H4 (cell line): ENCODE measurements at places on chromosomes 5 and 9. TPM values are rescaled to one million over a fixed set of nuclear protein-coding genes. Genes with fewer than 3 reads are reported as not detected.
A peak's percentile ranks its signal among the peaks of the same experiment; 100 is the strongest.

GRCh38 chr9:83572524-83572923 lies 34.3 kb upstream of the FRMD3 start:
- peak; percentile 65 for DNase-seq

- no peak for DNase-seq
Measured at GRCh38 chr5:71456362-71456743, 902 bp downstream of the BDP1 start.

The CCDC69 gene
- total RNA-seq: 4.9 and 7.2 TPM in 2 replicates

DNA sequence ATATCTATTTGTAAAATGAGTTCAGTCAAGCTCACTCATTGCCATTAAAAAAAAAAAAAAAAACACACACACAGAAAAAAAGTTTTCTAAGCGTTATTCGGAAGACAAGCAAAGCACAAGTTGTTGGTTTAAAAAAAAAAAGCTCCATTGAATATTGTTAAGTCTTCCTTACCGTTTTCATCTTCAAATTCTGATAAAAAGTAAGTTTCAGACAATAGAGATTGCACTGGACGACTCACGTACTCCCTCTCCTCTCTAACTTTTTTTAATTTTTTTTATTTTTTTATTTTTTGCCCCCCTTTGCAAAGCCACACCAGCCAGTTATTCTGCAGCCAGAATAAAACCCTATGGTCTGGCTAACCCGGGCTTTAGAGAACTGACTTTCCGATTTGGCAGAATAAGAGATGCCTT lies 544 bp downstream of the ADAMTS6 start:
- no peak for DNase-seq

DNA sequence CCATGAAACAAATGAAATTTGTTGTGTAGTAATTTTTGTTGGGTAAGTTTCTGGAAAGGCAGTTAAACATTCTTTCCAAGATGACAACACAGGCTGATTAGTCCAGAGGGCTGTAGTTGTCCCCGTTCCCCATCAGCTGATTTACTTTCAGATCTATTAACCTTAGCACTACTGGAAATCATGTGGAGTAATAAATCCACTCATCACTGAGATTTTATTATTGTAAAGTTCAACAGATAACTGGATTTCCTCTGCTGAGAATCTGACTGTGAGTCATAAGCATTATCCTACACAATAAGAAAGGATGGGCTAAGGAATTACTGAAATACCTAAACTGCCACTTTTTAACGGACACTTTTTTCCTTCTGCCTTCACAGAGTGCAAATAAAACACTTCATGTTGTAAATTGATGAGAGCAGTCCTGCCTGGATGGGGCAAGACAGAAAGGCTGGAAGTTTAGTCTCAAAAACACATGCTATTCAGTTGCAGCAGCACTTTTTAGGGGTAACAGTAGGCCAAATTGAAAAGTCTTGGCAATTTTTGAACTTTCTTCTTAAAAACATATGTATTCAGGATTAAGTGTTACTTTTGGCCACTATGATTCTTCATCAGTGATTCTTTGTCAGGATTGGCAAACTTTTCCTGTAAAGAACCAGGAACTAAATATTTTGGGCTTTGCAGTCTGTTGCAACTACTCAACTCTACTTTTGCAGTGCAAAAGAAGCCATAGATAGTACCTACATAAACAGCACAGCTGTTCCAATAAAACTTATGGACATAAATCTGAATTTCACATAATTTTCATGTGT lies 7.0 kb downstream of the STOM start:
- DNase-seq: no peak
